ENCODE measurements at places on chromosomes 2 and 18.

GRCh38 chr2:105104208-105104731, 66.4 kb downstream of the MRPS9 start:
- DNase-seq, result peak; percentile 38

- DNase-seq, result no peak
These were observed 20.9 kb downstream of the RAB10 start for GRCh38 chr2:26054598-26055348.

DNA sequence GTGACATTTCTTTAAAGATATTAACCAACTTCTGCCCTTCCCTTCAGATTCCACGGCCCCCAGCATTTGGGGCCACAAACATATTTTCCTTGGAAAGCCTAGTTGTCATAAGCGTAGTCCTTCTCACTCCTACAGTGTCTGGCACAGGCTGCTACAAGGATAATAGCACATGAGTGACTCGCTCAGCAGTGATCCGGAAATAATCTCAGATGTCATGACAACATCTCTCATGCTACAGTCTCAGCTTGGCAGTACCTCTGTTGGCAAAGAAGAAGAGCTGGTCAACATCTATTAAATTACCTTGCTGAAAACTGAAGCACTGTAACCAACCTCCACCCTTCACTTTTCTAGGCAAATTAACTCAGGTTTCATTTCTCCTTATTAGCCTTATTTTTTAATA, 351.7 kb downstream of the RAD51AP2 start:
- DNase-seq, result no peak

DNA sequence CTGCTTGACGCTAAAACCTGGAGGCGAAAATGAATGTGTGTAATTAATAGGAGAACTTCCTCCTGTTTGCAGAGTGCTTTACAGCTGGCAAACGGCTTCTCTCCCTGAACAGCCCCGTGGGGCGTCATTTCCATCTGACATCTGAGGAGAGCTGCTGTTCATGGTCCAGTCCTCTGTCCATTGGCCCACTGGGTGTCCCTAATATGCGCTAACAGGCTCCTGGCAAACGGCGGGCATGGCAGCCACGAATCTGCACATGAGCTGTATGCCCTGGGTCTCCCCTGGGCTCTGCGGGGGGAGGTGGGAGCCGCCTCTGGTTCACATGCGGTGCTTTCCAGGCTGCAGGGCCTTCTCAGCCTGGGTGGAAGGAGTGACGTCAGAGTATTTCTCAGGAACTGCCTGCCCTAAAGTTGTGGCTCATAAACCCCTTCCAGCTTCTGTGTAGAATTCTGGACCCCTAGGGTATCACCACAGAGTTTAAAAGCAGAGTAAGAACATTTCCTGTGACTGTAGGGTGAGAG, 73.2 kb downstream of the LRRFIP1 start:
- DNase-seq, result no peak

DNA sequence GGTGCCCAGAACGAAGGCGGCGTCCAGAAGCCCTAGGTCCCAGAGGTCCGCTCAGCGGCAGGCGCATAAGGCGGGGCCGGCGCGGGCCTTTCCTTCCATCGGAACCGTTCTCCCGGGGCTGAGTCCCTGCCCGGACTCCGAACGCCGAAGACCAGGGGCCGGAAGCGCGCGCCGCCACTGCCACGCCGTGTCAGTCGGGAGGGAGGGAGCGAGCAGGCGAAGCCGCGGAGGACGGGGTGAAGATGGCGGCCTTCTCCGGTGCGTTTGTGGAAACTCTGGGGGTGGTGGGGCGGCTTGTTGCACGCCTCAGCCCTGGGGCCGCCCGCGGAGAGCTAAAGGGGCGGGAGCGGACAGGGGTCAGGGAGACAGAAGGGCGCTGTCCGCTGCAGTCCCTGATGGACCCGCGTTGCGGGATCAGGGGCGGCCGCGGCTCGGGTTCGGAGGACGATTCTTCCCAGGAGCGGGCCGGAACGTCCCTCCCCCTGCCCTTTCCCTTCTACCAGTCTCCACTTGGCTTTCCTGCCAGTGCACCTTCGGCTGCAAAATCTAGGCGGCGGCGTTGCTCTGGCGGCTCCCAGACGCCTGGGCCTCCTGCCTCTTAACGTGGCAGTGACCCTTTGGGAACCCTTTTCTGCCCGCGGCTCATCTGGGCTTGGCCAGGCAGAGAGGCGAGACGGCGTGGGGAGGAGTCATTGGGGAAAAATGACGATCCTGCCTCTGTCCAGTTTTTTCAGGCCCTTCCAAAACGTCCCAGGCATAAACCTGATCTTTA, at the start of gene DDX1:
Gene DDX1 (plus strand): TSS at position 177 of the 772 bp plus-strand sequence. CDS start 66 bp downstream, at position 243.
- DNase-seq, result peak; percentile 81

GRCh38 chr18:11261486-11261885, 112.1 kb upstream of the PIEZO2 start:
- DNase-seq, result no peak

DNA sequence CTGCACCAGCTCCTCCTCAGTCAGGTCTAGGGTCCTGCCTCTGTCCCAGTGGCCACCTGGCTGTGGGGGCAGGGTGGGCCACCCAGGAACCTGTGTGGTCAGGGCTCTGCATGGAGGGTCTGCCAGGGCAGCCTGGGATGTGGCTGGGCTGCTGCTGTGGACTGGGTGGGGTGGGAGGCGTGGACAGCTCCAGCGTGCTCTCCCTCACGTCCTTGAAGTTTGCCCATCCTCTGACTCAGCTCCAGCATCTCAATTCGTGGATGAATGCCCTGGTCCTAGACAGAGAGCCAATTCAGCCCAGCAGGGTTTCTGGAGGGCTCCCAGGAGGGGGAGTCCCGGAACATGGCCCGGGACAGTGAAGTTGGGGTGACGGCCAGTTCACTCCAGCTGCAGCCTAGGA, 64.3 kb upstream of the EPAS1 start:
- DNase-seq, result no peak

DNA sequence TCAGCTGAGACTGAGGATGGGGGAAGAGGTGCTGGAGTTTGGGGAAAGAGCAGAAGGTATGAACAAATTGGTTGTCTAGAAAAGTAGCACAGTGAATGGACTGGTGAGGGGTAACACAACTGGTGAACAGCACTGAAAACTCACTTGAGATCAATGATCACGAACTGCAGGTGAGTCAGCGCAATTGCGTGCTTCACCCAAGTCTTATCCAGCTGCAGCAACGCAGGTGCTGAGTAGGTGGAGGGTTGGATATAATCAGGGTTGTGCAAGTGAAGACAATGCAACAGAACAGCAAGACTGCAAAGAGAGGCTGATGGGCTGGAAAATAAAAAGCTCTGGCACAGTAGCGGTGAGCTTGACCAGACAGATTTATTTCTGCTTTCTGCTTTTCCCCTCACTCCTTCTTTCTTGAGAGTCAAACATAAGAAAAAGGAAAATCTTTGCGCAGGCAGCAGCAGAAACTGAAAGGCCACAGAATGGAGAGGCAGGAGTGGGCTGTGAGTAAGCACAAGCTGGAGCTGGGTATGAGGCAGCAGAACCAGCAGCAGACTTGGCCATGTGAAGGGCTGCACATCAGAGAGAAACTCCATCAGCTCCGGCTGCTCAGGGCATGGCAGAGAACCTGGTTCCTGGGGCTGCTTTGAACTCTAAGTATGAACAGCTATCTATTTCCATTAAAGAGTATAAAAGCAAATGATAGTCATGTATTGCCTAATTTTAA, 99.4 kb upstream of the ARL5A start:
- DNase-seq, result no peak

GRCh38 chr2:1461507-1462390, 48.5 kb downstream of the TPO start:
- no peak for DNase-seq

DNA sequence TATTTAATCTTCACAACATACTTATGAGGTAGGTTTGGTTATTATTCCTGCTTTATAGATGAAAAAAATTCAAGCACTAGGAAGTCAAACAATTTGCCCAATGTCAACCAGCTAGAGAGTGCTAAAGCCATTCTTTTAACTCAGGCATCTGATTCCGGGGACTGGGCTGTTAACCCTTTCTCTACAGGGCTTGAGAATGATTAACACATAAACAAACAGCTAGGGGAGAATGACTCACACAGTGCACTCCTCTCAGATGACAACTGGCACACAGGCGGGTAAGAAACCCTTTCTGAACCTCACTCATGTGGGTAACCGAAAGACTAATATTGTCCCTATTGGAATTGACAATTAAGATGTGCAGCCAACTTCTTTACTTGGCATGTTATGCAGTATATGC, 86.3 kb upstream of the FSHR start:
- no peak for DNase-seq

DNA sequence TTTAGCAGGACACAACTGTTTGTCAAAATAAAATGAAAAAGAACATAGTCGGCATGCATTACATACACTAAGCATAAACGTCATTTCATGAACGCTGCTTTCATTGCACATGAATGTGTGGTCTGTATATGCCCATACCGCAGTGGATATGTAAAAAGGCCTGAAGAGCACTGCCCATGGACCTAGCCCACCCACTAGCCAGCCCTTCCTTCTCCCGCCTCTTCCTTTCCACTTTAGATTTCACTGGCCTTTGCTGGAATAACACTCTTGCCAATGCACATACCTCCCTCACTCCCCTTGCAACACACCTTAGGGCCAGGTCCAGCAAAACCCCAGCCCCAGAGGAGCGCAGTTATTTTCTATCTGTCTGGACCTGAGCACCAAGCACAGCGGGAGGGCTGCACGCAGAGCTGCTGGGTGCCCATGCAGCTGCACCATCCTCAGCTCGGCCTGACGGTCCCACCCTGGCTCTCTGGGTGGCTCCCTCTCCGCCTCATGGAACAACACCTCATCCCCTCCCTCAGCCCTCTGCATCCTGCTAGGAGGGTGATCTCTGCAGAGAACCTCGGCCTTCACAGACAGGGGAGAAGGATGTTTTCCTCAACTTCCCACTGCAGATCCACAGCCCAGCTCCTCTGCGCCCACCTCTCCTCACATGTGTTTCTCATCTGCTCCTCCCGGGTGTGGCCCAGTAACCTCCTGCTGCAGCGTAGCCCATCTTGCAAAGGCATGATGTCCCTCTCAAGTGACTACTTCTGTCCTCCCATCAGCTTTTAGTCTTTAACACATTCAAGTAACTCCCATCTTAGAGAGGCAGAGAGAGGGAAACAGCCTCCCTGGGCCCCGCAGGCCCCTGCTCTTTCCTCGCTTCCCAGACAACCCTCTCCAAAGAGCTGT, 72.7 kb downstream of the FBXO15 start:
- no peak for DNase-seq

DNA sequence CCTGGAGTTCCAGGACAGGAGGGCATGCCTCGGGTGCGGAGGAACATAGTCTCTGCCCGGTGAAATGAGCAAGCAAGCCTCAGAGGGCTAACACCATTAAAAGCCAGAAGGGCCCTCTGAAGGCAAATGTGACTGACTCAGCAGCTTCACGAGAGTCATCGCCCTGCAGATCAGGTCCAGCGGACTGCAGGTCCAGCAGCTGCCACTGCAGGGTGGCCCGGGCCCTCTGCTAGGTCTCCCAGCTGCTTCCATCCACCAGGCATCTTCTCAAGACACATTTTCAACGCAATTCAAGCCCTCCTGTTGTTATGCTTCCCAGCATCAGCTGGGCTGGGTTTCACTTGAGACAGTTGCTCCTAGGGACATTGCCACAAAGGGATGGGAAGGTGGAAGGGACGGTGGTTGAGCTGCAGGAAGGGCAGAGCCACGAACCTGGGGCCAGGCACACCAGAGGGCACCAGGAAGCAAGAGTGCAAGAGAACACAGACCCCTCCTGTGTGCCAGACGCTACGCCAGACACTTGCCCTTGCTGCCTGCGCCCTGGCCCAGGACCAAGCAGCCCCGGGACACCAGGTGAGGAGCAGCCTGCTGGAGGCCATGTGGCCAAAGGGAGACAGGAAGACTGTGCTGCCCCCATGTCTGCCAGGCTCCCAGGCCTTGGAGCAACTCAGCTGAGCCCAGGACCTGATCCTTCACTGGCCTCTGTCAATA, 173.0 kb downstream of the HDAC4 start:
- no peak for DNase-seq
